Cardiac fibroblast (primary cell): ENCODE measurements at places on chromosomes 2 and 18.

DNA sequence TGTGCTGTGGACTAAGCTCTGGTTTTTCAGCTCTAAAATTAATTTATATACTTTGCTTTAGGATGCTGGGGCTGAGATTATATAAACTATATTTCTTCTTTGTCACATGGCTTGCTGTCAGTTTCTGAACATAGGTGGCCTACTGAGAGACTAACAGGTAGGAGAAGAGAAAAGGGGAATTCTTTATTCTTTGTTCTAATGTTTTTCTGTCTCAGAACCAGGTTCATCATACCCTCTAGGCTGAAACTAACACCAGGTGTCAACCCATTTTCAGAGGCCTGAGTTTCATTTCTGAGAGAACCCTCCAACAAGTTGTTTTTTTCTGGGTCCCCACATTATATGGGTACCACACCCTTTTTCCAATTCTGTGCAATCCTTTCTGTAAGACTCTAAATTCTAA lies 843.6 kb downstream of the TRIB2 start:
- no peak for DNase-seq

GRCh38 chr18:7630731-7631442 lies 63.8 kb downstream of the PTPRM start:
- no peak for DNase-seq

DNA sequence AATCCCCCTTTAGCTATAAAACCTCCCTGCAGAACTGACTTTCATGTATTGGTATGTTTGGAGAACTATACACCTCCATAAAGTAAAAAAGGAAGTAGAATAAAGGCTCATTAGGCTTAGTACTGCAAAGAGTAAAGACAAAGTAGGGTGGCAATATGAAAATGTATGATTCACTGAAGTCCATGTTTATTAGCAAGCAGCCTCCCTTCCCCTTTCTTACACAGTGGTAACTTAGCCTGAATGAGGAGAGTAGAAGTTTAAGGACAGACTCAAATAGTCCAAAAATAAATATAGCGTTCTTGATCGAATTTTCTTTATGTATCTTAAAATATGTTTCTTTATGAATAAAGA lies 1.5 kb downstream of the ZNF804A start:
- no peak for DNase-seq

GRCh38 chr2:50607721-50608120 lies 424.2 kb downstream of the NRXN1 start:
- DNase-seq: no peak

GRCh38 chr2:158688721-158689120 lies 106.4 kb upstream of the DAPL1 start:
- DNase-seq: peak; percentile 41

GRCh38 chr18:36661999-36662398 lies 166.8 kb downstream of the TPGS2 start:
- peak; percentile 11 for DNase-seq

DNA sequence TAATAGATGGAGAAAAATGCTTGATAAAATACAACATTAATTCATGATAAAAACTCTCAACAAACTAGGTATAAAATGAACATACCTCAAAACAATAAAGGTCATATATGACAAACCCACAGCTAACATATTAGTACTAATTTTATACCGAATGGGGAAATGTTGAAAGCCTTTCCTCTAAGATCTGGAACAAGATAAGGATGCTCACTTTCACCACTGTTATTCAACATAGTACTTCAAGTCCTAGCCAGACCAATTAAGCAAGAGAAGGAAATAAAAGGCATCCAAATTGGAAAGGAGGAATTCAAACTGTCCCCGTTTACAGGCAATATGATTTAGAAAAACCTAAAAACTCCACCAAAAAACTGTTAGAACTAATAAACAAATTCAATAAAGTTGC lies 61.5 kb upstream of the CTIF start:
- DNase-seq: no peak

GRCh38 chr2:158633261-158633660 lies 161.9 kb upstream of the DAPL1 start:
- peak; percentile 43 for DNase-seq

GRCh38 chr2:20225294-20226151 lies 593 bp upstream of the SDC1 start:
- peak; percentile 49 for DNase-seq

DNA sequence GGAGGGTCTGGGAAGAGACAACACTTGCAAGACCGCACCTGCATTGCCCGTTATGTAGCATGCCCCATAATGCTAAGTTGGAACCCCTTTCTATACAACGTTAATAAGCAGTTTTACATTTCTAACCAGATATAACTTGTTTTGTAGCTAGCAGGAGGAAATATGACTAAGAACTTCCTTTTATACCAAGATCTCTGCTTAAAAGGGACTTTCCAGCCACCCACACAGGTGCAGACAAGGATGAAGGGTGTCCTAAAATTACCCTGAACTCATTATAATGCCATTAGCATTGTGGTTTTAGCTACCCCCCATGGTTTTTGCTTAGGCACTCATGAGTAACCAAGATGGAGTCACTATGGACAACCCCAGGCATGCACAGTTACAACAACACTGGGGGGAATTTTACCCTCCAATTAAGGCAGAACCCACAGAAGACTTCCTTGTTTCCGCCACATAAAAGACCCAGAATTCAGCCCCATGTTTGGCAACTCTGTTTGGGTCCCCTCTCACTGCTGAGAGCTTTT lies 362.8 kb downstream of the CBLN2 start:
- no peak for DNase-seq
